NCI-H2081 (cell line): ENCODE measurements at places on chromosomes 2 and 18.

- DNase-seq, result peak; percentile 92
Measured at GRCh38 chr2:1366546-1367134, 46.6 kb upstream of the TPO start.

- peak; percentile 33 for DNase-seq
Measured at GRCh38 chr2:172806996-172807395, 71.4 kb downstream of the RAPGEF4 start.

- DNase-seq, result no peak
Measured at GRCh38 chr2:53362934-53363333, 404.7 kb upstream of the CHAC2 start.

DNA sequence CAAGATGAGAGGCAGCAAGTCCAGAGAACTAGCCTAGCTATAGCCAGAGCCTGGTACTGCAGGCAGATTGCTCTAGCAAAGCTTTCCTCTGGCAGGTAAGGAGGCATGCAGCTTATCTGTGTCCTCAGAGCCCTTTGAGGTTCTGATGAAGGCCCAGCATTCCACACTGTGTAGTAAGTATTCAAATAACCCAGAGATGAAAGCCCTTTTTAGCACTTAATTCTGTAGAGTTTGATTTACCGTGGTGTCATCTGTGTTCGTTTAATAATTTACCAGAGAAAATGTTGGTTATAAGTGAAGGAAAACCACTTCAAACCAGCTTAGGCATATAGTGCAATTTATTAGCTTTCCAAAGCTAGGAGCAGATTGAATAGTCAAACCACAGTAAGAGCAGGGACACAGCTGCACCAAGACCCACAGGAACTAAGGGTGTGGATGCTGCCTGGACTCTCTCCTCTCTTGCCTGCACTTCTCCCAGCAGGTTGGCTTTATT is 226.6 kb downstream of the BABAM2 start:
- DNase-seq, result no peak

GRCh38 chr18:6629635-6630140 is 99.8 kb upstream of the ARHGAP28 start:
- no peak for DNase-seq

GRCh38 chr2:76281156-76281841 is 570.6 kb upstream of the GCFC2 start:
- no peak for DNase-seq

GRCh38 chr2:169476459-169476858 is 2.8 kb upstream of the BBS5 start:
- DNase-seq, result no peak

DNA sequence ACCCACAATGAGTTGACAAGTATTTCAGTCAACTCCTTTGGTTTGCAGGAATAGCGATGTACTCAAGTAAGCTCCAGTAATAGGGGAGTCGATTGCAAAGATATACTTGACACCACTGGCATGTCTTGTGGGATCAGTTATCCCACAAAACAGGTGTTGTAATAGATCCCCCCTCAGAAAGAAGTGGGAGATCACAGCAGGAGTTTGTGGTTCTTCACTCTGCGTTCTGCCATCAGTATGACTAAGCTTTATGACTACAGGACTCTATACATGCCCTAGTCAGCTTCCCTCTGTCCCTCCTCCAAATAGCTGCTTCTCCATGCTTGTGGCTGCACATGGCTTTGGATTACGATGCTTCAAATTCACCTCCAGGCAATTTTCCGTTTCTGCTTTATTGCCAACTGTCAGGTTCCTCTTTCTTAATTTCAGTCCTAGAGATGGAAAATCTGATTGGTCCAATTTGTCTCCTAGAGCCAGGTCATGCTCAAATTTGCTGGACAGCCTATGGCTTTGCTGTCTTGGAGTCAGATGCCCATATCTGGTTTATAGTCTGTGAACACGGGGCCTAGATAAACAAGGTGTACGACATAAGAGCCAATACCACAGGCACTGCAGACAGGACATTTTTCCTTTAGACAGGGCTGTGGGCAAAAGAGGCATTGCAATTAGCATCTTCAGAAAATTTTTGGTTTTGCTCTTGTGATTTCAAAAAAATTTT is 221.7 kb downstream of the PAX3 start:
- no peak for DNase-seq

GRCh38 chr2:37916512-37917082 is 8.5 kb upstream of the RMDN2 start:
- DNase-seq, result no peak

DNA sequence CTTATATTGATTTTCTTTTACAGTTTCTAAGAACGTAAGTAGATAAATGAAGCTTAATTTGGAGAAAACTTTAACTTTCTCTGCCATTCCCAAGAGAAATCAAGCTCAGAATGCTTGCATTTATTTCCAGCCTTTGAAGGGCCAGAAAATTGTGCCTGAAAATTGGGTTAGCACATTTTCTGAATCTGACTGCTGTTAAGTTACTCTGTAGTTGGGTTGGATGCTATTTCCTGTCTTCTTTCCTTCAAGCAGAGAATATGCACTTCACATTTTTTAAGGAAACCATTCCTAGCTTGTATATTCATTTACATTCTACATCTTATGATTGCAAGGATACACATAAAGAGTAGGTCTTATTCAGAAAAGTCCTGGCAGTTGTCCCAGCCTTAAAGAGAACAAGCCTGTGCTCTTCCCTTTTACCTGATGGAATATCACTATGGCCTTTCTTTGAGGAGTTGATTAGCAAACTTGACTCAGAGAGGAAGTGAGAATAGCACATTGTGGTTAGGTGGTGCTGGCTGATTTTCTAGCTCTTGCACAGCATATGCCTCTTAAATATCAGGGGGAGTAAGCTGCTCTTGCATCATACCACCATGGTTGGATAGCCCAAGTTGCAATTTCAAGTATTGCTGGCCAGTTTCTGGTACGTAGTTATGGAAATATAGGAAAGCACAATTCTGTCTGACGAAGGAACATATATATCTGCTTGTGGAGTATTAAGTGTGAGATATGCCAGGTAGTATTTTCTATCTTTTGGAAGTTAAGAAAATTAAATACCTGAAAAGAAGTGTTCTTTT is 133.7 kb downstream of the COMMD1 start:
- no peak for DNase-seq

DNA sequence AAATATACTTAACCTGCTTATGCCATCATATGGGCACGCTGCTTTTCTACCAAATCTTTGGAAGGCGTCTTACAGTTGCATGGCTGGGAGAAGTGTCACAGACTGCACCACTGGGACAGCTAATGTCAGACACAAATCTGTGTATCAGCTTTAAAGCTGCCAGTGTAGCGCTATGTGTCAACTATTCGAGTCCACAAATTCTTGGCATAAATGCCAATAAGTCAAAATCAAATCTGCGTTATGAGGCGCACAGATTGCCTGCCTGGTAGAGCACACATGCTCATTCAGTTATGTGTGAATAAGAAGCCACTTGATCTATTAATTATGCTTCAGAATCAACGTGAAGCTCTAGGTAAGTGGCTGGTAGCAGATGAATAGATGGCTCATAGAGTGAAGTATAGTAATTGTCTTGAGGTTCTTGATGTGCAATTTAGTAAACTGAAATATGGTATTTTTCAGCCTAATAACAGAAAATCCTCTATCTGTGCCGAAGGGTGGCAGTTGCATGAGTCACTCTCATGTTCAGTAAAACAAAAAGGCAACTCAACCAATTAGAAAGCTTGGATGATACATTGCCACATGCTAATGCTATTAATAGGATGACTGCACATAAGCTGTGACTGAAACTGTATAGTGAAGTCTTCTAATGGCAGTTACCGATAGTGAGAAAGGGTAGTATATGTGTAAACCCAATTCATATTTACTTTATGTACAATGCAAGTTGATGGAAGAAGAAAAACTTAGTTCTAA is 52.0 kb downstream of the DCC start:
- no peak for DNase-seq

DNA sequence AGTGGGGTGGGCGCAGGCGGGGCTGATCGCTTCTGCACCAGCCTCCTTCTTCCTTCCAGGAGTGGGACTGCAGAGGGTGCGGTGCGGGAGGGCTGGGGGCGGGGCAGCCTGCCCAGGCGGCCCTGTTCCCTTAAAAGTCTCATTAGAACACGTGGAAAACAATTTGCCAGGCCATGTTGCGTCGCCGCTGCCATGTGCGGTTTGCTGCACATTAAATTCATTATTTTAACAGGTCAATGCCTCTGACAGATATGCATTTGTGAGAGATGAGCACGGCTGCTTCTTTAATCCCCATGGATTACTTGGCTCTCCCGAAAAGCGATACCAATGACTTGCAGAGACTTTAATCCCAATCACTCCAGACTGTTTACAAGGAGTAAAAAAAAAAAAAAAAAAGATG is 139.0 kb downstream of the CELF4 start:
- no peak for DNase-seq

GRCh38 chr2:64402876-64403275 is 51.1 kb upstream of the LGALSL start:
- no peak for DNase-seq

- DNase-seq, result no peak
Measured at GRCh38 chr18:60099709-60100108, 199.9 kb downstream of the PMAIP1 start.

DNA sequence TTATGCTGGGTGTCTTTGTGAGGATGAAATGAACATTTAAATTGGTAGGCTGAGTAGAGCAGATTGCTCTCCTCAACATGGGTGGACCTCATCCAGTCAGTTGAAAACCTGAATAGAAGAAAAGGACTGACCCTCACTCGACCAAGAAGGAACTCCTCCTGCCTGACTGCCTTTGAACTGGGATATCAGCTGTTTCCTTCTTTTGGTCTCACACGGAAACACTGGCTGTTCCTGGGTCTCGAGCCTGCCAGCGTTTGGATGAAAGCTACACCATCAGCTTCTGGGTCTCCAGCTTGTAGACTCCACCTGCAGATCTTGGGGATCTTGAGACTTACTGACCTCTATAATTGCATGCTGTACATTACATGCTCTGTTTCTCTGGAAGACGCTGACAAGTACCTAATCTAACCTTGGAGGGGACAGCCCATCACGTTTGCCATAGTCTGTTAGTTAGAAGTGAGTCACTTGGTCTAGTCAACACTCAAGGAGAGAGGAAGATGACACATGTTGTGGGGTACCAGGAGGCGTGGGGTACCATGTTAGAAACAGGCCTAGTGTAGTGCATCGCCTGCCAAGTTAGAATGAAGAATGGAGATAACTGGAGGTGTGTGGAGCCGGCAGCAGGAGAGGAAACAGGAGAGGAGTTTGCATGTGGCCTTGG is 267.0 kb downstream of the MREG start:
- DNase-seq, result no peak

DNA sequence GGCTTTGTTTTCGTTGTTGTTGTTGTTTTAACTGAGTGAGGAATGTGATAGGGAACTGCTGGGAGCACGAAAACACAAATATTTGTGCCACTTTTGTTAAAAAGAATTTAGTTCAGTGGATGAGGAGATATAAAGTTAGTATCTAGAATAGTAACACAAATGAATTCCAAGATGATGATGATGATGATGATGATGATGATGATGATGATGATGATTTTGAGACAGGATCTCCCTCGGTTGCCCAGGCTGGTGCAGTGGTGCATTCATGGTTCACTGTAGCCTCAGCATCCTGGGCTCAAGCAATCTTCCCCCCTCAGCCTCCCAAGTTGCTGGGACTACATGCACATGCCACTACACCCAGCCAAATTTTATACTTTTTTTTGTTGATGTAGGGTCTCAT is 223.7 kb downstream of the DSEL start:
- DNase-seq, result no peak

DNA sequence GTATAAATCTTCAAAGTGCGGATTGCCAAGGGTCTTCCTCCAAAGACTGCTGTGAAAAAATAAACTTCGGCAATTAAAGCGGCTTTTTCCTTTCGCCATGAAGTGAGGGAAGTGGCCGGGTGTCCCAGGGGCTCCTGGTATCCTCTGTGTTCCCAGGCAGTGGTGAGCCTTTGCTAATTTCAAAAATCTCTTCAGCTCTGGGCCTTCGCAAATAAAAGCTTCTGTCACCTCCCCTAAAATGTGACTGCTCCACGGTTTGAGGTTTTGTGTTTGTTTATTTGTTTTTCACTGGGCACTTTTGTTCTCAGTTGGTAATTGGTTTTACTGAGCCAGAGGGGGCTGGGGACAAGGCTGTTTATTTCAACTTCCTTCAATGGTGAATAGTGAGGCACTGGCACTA is 270.1 kb upstream of the POU3F3 start:
- peak; percentile 1 for DNase-seq

DNA sequence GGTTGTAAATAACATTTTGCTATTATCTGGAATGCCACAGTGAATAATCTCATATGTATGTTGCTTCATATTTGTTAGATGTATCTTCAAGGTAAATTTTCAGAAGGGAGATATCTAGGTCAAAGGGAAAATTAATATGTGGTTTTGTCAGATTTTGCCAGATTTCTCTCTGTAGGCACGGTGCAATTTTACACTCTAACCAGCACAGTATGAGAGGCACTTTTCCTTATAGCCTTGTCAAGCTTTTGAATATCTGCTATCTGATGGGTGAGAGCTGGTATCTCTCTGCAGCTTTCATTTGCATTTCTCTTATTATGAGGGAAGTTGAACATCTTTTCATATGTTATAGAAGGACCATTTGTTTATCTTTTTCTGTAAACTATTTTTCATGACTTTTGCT is 175.7 kb upstream of the PGAP1 start:
- no peak for DNase-seq

GRCh38 chr2:201203916-201204654 is 21.1 kb downstream of the CASP10 start:
- no peak for DNase-seq

DNA sequence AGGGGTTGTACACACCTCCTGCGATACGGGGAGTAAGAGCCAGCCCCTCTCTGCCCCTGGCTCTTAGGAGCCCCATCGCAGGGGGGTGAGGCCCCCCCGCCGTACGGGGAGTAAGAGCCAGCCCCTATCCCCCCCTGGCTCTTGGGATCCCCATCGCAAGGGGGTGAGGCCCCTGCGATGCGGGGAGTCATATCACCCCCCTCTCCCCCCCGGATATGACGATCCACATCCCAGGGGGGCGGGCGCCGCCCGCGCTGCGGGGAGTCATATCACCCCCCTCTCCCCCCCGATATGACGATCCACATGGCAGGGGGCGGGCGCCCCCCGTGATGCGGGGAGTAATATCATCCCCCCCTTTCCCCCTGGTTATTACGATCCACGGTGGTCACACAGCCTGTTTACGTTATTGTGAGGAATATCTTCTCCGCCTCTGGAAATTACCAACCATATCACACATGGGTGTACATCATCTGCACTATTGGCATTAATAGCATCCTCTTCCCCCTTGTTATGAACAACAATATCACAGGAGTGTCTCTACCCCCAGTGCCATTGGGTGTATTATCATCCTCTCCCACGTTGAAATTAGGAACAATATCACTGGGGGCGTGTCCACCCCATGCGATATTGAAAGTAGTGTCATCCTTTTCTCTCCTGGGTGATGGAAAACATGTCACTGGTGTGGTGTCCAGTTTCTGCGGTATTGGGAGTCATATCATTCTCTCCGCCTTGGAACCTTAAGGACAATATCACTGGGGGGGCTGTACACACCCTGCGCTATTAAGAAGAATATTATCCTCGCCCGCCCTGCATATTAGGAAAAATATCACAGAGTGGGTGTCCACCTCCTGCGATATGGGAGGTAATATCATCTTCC is 24.7 kb upstream of the NAGK start:
- DNase-seq, result no peak
